ENCODE measurements at places on chromosomes 1 and 21.
A peak's percentile ranks its signal among the peaks of the same experiment; 100 is the strongest.

- DNase-seq = no peak
These were observed 222.7 kb upstream of the OLFM3 start for GRCh38 chr1:102219463-102219862.

- DNase-seq = no peak
These were observed 328.2 kb upstream of the CHRM3 start for GRCh38 chr1:239058190-239058589.

- DNase-seq = no peak
These were observed 129.8 kb downstream of the IGSF21 start for GRCh38 chr1:18237371-18237770.

GRCh38 chr1:32447469-32448185 is 17.2 kb upstream of the ZBTB8B start:
- DNase-seq = no peak

DNA sequence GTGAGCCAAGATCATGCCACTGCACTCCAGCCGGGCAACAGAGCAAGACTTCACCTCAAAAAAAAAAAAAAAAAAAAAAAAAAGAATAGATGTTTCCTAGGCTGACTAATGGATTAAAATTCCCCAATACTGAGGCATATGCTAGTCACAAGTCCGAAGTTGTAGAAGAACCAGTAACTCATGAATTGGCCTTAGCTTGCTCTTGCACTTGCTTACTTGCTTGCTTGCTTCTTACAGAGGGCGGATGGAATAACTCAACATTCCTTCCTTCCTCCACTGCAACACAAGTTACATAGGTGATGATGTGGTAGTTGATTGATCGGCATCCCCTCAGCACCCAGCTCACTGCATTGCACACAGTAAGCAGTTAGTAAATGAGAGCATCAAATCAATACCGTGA is 2.8 kb upstream of the TARS2 start:
- DNase-seq = peak; percentile 46

GRCh38 chr1:109803901-109804331 is 40.2 kb upstream of the EPS8L3 start:
- no peak for DNase-seq

DNA sequence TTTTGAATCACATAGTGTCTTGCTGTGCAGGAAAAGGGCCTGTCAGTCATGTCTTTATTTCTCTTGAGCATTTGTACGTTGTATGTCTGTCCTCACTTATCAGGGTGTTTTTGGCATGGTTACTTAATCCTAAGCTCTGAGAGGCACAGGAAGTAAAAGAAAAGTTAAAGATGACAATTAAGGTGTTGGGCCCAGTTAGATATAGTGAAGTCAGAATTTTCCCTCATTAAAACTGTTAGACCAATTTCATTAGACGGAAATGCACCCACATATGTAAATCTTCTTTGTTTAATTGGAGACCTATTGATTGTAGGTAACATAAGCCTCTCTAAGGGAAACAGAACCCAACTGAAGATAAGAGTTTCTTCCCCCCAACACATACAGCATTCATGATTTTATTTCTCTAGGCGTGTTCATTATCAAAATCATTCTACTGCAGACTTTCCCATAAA is 21.9 kb downstream of the NFIA start:
- no peak for DNase-seq

GRCh38 chr1:15370781-15371520 is 38.7 kb upstream of the EFHD2 start:
- DNase-seq = no peak

- no peak for DNase-seq
These were observed 69.0 kb upstream of the MUTYH start for GRCh38 chr1:45409276-45409675.

DNA sequence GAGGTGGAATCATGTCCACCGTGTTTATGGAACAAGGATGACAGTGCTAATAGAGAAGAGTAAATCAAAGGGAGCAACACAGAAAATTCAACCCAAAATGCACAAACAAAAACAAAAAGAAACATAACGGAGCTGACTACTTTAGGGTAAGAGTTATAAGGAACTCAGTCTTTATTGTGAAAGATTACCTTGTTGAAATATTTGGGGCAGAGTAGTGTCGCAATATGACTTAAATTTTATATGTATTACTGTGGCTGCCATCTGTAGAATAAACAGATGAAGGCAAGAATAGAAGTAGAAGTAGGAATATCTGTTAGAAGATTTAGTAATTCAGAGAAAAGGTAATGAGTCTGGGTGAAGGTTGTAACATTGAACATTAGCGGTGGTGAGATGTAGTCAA is 913.9 kb downstream of the BRINP3 start:
- DNase-seq = no peak

DNA sequence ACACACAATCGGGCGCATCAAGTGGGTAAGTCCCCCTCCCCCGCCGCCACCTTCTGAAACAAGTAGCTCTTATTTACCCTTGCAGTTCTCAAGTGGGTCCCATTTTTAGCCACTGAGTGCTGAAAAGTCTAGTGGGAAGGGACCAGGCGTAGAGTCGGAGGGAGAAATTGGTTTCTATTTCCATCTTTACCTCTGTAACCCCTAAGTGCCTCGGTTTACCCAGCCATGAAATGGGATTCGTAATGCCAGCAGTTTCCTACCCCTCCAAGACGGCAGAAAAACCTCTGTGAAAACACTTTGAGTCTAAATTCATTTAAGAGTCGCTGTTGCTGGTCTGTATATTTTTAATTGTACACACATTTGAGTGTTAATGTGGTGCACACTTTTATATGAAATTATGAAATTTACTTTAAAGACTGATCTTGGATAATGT is 928 bp downstream of the TLCD4 start:
- DNase-seq = no peak

GRCh38 chr1:147611021-147611426 is 59.3 kb downstream of the ACP6 start:
- DNase-seq = no peak

DNA sequence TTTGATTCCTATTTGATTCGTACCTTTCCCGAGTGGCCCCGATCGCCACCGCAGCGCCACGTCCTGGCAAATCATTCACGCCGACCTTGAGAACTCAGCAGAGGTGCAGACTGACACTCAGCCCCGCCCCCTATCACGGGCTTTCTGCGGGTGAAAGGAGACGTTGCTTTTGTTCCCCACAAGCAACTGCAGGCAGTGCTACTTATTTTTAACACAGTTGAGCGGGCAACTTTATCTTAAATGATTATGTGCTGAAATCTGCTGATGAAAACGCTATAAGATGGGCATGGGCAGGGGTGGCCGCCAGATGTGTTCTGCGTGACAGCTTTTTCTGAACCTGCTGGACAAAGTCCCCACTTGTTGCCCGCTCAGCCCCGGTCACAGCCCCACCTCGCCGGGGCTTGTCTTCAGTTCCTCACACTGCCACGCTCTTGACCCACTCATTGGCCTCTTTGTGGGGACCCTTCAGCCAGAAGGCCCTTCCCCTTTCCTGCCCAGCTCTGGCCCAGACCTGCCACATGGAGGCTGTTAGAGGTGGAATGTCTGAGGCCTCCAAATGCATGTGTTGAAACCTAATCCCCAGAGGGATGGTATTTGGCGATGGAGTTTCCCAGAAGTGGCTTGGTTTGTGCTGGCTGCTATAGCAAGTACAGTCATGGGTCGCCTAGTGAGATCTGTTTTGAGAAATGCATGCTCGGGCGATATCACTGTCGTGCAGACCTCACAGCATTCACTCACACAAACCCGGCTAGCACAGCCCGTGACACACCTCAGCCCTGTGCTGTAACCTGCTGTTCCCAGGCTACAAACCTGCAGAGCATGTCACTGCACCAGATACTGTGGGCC is 15.7 kb upstream of the PDXK start:
- DNase-seq = no peak

DNA sequence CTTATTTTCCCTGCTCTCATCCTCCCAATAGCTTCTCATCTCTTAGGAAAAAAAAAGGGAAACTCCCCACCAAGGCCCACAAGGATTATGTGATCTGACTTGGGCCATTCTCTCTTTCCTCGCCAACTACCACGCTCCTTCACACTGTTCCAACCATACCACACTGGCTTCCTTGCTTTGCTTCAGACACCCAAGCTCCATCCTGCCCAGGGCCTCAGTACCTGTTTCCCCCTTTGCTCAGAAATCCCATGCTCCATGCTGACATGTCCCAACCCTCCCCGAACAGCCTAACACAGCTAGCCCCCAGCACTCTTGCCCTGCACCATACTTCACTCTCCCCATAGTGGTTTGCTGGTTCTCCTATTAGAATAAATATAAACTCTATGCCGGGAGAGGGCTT is 39.2 kb downstream of the MAB21L3 start:
- no peak for DNase-seq

- no peak for DNase-seq
These were observed 6.1 kb downstream of the AGTRAP start for GRCh38 chr1:11741919-11742558.

- no peak for DNase-seq
These were observed 27.5 kb downstream of the NFIA start for GRCh38 chr1:61109910-61110309.

- no peak for DNase-seq
These were observed 41.2 kb downstream of the MAP3K21 start for GRCh38 chr1:233368789-233369130.

GRCh38 chr1:170145770-170146676 is at the start of gene NTMT2:
NTMT2 (plus strand) TSS chr1:170145959; CDS start chr1:170146108, 149 bp downstream.
- DNase-seq = no peak

- peak; percentile 8 for DNase-seq
These were observed 556 bp downstream of the IFI44 start for GRCh38 chr1:78650114-78650660.

DNA sequence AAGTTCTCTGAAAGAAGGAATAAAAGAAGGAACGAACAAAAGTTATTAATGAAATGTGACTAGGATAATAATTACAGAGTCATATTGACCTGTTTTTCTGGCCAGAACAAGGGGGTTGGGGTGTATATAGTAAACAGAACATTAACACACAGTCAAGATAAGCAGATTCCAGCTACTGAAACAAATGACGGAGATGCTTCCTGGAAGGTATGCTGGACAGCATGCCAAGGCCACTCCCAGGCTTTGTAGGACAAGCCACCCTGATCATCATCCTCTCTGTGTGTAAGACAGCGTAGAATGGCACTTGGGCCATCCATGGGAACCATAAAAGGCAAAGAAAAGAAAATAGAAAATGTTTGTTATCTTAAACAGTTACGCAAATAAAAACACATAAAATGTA is 120.7 kb downstream of the TGFBR3 start:
- no peak for DNase-seq

DNA sequence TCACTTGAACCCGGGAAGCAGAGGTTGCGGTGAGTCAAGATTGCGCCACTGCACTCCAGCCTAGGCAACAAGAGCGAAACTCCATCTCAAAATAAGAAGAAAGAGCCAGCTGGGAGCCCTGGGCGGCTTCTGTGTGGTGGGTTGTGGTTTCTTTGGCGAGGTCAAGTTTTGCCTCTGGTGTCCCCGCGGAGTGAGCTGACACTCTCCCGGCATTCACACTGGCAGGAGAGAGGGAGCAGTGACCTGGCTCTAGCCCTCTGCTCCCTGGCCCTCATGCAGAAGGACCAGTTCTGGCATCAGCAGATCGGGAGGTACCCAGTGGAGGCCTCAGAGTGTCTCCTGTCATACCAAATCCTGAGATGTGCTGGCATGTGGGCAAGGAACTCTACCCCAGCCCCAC is 81.0 kb upstream of the VAMP3 start:
- DNase-seq = no peak

GRCh38 chr1:180486092-180486491 is 16.3 kb downstream of the ACBD6 start:
- DNase-seq = no peak

- no peak for DNase-seq
These were observed 40.1 kb downstream of the PTPRC start for GRCh38 chr1:198678901-198679329.

GRCh38 chr1:40876891-40877290 is 14.7 kb upstream of the CITED4 start:
- DNase-seq = no peak
